ENCODE measurements at places on chromosomes 5 and 9.

DNA sequence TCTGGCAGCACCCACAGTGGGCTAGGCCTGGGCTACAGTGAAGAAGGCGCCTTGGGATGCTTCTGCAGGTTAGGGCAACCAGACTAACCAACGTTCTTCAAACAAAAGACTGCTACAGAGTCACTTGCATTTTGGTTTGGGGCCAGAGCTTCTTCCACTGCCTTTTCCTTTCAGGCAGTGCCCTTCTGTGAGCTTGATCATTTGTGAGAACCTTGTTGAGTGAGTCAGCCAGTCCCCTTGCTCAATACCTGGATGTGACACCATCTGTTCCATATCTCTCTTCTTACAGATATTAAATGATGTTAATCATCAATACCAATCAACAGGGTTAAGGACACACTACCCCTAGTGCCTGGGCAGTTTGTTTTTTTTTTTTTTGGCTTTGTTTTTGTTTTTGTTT lies 46.5 kb upstream of the VDAC1 start:
- no peak for DNase-seq

- DNase-seq, result no peak
These were observed 53.8 kb upstream of the SARDH start for GRCh38 chr9:133791735-133792649.

- no peak for DNase-seq
These were observed 388.5 kb downstream of the GABRG2 start for GRCh38 chr5:162456086-162456485.

GRCh38 chr5:129963359-129963758 lies 59.1 kb downstream of the CHSY3 start:
- DNase-seq, result peak; percentile 82

DNA sequence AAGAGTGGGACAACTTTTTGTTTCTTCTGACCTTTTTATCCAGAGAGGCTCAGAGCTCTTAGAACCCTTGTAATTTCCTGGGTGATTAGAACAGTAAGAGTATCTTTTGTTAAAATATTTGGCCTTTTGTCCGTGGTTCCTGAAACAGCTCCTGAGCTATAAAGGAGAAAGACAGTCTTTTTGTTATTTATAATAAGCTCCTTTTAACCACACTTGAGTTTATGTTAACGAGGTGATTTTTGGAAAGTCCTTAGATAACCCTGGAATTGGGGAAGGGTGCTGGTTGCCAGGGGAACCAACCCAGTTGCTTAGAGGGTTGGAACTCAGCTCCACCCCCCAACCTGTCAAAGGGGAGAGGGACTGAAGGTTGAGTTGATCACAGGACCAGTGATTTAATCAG lies 4.8 kb downstream of the ZNF483 start:
- no peak for DNase-seq

- DNase-seq, result no peak
These were observed 5.9 kb downstream of the DPYSL3 start for GRCh38 chr5:147504011-147504410.

DNA sequence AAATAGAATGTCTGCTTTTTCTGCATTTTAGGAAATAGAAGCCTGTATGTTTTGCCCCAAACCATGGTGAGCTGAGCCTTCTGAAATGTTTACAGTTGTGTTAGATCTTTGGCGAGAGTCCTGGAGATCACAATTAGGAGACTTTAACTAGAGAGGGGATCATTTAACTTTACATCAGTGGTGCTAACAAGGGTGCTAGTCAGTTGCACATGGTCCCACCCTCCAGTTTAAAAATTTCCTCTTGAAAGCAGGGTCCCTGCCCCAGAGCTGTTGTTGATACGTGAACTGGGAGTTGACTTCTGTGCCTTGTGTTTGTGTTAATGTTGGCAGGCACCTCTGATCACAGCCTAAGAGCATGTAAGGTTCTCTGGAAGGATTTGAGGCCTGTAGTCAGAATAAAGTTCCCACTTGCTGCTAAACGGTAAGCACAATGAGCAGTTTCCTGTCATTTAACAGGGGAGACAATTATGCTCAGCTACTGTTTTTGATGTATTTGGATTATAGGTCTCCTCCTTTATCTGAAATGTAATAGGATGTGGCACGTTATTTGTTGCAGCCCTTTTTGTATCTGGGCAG lies 43.7 kb downstream of the RASGRF2 start:
- no peak for DNase-seq

- no peak for DNase-seq
These were observed 192.0 kb downstream of the PIK3R1 start for GRCh38 chr5:68407311-68408239.

- DNase-seq, result no peak
These were observed 115.6 kb downstream of the XRCC4 start for GRCh38 chr5:83192947-83193346.

GRCh38 chr5:4862500-4862899 lies 277.6 kb upstream of the ADAMTS16 start:
- peak; percentile 60 for DNase-seq

GRCh38 chr9:130058887-130059286 lies 5.2 kb downstream of the GPR107 start:
- DNase-seq, result no peak

DNA sequence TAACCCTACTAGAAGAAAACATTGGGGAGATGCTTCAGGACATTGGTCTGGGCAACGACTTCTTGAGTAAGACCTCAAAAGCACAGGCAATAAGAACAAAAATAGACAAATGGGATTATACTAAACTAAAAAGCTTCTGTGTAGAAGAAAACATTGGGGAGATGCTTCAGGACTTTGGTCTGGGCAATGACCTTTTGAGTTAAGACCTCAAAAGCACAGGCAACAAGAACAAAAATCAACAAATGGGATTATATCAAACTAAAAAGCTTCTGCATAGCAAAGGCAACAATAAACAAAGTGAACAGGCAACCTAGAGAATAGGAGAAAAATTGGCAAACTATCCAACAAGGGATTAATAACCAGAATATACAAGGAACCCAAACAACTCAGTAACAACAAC lies 3.7 kb downstream of the MRPL50 start:
- no peak for DNase-seq

GRCh38 chr5:143315929-143316328 lies 87.6 kb downstream of the NR3C1 start:
- DNase-seq, result no peak

DNA sequence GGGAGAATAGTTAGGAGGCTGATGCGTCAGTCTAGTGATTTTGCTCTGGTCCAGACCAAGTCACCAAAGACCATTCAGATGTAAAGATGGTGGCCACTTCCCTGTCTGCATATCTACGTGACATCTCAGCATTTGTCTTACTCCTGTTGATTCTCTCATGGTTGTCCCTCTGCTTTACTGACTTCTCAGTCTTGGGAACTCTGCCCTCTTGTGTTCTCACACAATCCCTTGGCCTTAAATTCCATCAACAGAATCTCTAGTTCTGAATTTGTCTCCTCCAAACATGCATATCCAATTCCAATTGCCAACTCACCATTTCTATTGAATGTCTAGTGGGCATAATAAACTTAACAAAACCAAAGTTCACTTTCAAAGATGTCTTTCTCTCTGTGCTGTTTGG lies 147.8 kb downstream of the SLC24A2 start:
- peak; percentile 15 for DNase-seq

- DNase-seq, result no peak
These were observed 37.1 kb upstream of the NR3C1 start for GRCh38 chr5:143440448-143441115.

DNA sequence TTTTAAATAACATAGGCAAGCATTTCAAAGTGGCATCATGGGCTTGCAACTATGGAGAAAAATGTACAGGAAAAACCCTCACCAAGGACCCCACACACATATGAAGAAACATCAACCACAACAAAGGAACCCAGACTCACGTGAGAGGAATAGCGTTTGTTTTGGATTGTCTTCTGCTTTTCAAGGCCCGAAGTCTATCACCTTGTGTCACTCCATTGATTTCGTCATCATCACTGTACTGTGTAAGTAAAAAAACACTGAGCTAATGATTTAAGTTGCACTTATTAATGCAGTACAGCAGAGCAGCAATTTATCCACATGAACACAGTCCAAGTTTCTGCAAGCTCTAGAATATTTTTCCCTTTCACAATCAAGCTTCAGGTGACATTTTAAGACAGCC lies 72.4 kb downstream of the HABP4 start:
- no peak for DNase-seq

- DNase-seq, result no peak
These were observed 41.5 kb upstream of the HMHB1 start for GRCh38 chr5:143770450-143770849.

DNA sequence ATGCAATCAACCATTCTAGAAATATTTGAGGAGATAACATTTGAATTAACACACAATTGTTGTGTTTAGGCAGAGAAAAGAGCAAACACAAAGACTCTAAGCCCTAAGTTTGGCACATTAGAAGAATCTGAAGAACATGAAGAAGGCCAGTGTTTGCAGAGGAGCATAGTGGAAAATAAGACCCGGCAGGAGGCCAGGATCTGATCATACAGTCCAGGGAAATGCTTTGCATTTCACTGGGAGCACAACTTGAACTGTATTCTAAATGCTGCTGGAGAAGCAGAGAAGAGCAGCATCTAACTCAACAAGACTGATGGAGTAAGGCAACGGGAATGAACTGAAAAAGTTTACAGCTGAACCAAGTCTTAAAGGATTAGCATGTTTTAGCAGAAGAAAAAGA lies 463.4 kb downstream of the ZNF608 start:
- DNase-seq, result no peak

GRCh38 chr9:16885931-16886330 lies 15.5 kb upstream of the BNC2 start:
- DNase-seq, result no peak

GRCh38 chr9:79524266-79524665 lies 47.5 kb upstream of the TLE4 start:
- DNase-seq, result no peak

- no peak for DNase-seq
These were observed 174.2 kb downstream of the TMEM161B start for GRCh38 chr5:88094403-88094802.

- DNase-seq, result no peak
These were observed 202.8 kb downstream of the SNX18 start for GRCh38 chr5:54720341-54720740.

GRCh38 chr5:115392611-115393010 lies 96.2 kb upstream of the CCDC112 start:
- DNase-seq, result no peak

DNA sequence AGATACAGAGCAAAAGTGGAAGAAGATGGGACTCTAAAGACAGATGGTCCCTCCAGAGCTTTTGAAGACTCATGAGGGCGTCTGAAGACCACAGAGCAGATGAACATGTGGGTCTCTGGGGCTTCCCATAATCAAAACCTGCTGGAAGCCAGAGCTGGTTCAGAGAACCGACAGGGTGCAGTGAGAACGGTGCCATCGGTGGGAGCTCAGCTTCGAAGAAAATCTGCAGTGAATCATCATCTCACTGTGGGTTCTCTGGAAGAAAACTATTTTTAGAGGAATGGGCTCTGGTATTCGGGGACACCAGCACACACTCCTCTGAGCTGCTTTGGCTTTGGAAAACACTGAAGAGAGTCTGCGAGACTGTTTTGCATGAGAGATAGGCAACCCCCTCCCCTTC lies 222.4 kb upstream of the PANK3 start:
- DNase-seq, result no peak

- DNase-seq, result no peak
These were observed 11.9 kb downstream of the GSN start for GRCh38 chr9:121279776-121280388.

DNA sequence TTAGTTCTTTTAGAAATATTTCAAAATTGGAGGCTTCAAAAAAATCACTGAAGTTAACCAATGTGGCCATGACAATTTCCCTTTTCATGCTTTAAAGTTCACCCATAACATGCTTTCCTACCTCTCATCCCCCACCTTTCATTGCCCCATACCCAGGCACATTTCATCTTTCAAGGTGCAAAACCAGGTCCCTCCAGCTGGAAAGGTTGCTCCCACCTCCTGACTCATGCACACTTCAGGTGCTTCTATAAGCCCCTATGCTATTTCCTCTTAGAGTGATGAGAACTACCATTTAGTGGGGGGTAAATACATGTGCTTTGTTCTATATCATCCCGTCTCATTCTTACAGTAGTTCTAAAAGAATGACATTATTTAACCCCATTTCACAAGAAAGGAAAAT lies 15.4 kb downstream of the FYB1 start:
- no peak for DNase-seq

DNA sequence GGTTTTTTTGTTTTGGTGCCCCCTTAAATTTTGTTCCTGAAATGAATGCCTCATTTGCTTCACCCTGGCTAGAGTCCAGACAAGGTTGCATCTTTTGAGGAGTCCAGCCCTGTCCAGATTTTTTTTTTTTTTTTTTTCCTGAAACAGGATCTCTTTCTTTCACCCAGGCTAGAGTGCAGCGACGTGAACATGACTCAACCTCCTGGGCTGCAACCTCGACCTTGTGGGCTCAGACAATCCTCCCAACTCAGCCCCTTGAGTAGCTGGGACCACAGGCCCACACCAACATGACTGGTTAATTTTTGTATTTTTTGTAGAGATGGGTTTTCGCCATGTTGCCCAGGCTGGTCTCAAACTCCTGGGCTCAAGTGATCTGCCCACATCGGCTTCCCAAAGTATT lies 469.0 kb upstream of the BRINP1 start:
- DNase-seq, result no peak

DNA sequence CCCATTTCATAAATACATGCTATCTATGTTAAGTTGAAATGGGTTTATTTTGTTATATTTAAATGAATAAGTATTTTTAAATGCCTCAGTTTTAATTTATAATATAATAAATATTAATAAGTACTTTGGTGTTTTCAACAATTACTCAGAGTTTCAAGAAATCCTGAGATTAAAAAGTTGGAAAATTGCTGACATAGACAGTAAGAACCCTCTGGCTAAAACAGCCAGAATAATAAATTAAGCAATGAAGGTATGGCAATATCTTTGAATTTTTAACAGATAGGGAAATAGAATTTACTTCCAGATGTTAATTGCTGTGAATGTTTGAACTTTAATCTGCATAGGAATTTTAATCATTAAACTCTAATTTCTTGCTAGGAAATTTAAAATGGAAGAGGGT lies 83.6 kb downstream of the ZNF622 start:
- DNase-seq, result no peak

DNA sequence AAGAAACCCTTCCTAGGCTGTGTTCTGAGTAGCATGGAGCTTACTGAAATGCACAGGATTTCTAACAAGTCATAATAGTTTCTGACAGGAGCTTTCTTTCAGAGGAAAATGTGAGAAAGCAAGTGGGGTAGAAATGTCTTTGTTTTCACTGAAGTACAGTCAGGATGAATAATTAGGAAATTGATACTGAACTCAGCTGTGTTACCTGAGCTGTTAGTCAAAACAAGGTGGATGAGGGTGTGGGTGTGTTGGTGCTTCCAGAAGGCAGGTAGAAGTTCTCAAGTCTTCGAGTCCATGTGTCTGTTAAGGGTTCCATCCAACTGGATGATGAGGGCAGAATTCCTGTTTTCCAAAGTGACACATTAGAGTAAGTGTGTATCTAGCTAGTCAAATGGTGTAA lies 122.4 kb downstream of the BASP1 start:
- no peak for DNase-seq

DNA sequence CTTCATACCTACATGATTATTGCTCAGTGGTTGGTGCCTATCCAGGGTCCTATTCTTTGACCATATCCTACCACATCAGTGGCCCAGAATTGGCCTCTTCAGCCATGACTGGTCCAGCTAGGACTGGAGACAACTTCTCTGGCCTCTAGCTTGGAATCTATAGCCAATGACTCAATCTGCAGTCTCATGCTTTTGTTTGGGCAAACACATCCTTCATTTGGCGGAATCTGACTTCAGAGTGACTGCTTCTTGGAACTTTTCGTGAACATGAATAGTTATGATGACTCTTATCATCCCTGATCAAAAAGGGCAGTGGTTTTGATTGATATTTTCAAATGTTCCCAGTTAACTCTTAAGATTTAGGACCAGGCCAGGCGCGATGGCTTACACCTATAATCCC lies 134.1 kb downstream of the PAPPA start:
- no peak for DNase-seq

GRCh38 chr5:134439210-134439654 lies 27.6 kb upstream of the CDKN2AIPNL start:
- DNase-seq, result no peak

All from cardiac muscle cell (in vitro differentiated cells and primary cell).